ENCODE measurements at places on chromosomes 7 and 10.
A peak's percentile ranks its signal among the peaks of the same experiment; 100 is the strongest.

DNA sequence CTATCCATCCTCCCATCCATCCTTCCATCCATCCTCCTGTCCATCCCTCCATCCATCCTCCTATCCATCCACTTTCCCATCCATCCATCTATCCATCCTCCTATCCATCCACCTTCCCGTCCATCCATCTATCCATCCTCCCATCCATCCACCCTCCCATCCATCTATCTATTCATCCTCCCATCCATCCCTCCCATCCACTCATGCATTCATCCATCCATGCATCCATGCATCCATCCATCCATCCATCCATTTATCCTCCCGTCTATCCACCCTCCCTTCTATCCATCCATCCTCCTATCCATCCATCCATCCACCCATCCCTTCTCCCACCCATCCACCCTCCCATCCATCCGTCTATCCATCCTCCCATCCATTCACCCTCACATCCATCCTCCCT, 25.2 kb upstream of the PSMG3 start:
- no peak for DNase-seq

GRCh38 chr10:28558923-28559508, 26.1 kb downstream of the WAC start:
- DNase-seq = no peak

GRCh38 chr7:92682903-92683539, 92.8 kb upstream of the FAM133B start:
- DNase-seq = peak; percentile 6

GRCh38 chr10:99460070-99460469, 29.6 kb upstream of the GOT1 start:
- DNase-seq = no peak

DNA sequence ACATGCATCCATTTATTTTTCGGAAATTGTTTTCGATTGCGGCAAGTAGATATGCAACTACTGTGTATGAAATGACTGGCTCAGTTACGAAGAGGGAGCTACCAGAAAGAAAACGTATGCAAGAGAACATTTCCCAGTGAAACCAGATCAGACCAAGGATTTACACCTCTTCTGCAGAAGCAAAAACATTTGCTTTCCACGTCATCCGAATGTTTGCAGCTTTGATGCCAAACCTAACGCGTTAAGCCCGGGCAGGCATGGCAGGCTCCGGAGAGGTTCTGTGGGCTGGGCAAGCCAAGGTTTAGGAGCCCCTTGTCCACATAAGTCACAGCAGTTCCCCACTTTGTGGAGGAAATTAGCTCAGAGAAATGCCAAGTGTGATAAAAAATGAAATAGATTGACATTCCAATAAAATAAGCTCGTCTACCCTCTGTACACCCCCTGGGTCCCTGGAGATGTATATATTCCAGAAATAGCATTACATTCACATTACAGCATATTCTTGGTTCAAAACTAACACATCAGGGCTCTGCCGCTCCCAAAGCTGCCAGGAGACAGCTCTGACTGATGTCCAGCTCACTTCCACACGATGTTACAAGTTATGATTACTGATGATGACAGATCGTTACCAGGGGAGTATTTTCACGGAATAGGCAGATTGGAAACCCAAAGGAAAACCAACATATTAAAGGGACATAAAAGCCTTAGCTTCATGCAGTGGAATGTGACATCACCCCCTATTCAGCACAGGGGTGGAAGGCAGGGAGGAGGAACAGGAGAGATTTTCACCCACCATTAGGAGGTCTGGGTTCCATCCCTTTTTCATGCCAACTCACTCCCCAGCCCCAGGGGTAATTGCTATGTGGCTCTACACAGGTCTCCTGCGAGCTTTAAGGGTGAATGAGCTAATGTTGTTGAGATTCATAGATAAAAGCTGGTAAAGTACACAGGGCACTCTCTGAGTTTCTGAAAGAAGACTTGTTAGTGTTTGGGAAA, 81.5 kb downstream of the LYZL1 start:
- no peak for DNase-seq

DNA sequence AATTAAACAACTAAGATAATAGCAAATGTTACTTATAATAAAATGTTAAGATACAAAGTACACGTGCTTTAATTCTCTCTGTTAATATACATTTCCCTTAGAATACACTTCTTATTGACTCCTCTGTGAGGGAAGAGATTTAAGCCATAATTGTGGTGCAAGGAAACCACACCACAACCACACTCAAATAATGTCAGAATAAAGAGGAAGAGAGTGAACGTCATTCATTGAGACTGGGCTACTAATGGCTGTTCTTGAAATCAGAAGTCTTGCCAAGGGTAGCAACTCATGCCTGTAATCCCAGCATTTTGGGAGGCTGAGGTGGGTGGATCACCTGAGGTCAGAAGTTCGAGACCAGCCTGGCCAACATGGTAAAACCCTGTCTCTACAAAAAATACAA, 10.0 kb downstream of the FAM171A1 start:
- no peak for DNase-seq

DNA sequence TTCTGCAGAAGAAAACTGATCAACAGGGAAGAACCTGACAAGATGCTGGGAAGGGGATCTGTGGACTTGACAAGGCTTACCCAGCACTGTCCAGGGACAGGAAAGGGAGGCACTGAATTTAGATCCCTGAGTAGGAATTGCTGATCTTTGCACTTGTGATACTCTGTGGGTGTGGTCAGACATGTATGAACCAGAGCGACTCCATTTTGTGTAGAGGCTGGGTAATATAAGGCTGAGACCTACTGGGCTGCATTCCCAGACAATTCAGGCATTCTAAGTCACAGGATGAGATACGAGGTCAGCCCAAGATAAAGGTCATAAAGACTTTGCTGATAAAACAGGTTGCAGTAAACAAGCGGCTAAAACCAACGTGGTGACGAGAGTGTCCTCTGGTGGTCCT, 60.7 kb downstream of the CCDC3 start:
- DNase-seq = no peak

GRCh38 chr10:70958396-70958795, 70.0 kb upstream of the PCBD1 start:
- no peak for DNase-seq

DNA sequence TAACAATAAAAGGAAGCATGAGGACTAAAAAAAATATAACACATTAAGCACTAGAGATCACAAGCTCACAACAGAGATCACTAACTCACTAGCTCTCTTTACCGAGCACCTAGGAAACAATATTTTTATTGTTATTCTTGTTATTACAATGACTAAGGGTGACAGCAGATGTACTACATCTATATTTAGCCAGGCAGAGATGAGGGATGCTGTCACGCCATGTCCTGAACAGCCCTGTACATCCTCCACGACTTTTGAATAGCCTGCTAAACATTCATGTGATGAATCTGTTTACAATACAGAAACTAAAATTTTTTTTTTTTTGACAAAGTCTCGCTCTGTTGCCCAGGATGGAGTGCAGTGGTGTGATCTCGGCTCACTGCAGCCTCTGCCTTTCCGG, 22.7 kb downstream of the FAM133B start:
- DNase-seq = no peak

DNA sequence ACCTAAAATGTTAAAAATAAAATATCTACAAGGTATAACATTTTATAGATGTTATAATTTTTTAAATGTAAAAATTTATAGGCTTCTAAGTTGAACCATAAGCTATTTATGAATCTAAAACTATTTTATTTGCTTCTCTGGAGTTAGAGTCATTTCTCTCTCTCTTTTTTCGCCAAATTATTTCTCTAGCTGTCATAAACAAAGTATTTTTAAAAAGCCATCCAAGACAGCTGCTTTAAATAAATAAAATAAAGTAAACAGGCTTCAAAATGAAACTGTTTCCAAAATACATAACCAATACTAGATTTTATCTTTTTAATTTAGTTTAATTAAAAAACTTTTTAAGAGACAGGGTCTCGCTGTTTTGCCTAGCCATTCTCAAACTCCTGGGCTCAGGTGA, 12.4 kb upstream of the IL15RA start:
- DNase-seq = no peak

DNA sequence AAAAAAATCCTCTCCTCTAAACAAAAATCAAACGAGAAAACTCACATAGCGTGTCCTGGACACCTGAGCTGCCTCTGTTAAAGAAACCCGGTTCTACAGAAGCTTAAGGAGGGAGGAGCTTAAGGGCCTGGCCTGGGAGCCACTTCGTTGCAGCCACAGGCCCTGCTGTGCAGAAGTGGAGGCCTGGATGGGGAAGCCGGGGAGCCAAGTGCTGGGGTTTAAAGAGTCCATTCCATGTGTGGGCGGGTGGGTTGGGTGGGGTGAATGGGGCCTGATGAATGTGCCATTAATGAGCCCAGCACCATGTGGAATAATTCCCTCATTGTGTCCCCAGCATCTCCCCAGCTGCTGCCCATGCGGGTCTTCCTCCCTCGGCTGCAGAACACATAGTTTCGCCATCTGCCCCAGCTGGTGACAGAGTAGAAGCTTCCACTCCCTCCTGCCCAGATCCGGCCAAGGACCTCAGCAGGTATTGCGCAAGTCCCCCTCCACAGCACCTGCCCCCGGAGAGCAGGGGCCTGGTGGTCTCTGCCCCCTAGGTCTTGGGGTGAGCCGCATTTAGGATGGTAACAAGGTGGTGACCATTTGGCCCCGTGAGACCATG, 127.8 kb upstream of the BTBD16 start:
- no peak for DNase-seq

GRCh38 chr7:2030475-2031450, 202.0 kb downstream of the MAD1L1 start:
- no peak for DNase-seq

GRCh38 chr7:69892790-69893189, 294.5 kb downstream of the AUTS2 start:
- no peak for DNase-seq

GRCh38 chr7:44140341-44140740, 791 bp downstream of the MYL7 start:
- no peak for DNase-seq

Data from HuH-7.5 (cell line).